ENCODE measurements at places on chromosomes 16 and 17.

- no peak for DNase-seq
Observed at GRCh38 chr16:1073566-1074378, 1.2 kb downstream of the SSTR5 start.

DNA sequence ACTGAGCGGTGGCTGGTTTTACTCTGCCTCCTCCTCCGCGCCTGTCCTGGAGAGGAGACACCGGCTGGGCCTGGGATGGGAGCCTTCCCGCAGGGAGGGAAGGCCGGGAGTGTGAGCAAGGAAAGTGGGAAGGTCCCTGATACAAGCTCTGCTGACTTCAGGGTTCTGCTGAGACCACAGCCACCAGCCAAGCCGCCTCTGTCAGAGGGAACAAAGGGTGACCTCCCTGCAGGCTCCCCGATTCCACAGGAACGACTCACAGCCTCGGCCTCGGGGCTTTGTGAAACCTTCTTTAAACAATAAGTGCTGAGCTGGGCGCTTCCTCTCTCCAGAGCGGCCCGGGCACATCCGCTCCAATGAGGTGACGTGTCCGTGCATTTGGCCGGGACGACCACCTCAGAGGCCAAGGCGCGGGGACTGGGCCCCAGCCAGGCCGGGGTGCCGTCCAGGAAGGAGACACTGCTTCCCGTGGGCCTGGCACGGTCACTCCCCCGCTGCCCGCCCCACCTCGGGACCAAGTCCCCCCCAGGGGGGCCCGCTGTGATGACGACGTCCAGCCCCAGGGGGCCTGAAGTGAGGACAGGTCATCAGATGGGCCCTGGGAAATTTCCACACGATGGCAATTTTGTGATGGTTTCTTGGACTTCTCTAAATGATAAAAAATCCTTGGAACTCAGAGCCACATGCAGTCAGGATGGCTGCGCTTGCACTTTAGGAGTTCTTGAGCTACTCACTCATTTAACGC is 11.8 kb upstream of the CIBAR2 start:
- DNase-seq: peak; percentile 98

DNA sequence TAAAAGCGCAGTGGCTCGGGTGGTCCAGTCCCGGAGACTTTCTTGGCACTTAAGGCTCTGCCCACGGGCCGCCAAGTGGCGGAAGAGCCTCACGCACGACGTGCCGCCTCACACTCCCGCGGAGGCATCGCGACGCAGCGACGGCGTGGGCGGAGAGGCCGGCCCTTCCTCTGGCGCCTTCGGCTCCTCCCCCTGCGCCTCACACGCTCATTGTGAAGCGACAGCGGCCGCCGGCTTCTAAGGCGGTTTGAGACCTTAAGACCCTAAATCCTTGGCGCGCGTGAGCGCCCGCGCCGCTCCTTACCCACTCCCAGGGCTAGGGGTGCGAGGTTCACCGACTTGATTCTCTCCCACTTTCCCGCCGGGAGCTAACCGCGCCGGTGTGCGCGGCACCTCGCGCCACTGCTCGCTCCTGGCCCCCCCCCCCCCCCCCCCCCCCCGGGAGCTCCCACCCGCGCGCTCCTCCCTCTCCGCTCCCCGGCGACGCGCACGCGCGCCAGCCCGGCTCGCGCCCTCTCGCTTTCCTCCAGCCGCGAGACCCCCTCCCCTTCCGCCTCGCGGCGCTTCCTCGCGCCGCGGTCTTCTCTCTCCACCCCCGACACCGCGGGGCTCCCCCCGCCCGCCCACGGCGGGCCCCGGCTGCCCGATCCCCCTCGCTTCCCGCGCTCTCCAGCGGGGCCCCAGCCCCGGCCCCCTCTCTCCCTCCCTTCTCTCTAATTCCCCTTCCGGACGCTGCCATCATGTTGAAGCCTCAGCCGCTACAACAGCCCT is at the start of gene ATXN2L:
Gene ATXN2L, plus strand, starts transcription at position 480 of the 771 bp plus-strand sequence. Its CDS starts 261 bp downstream, at position 741.
- peak; percentile 92 for DNase-seq

DNA sequence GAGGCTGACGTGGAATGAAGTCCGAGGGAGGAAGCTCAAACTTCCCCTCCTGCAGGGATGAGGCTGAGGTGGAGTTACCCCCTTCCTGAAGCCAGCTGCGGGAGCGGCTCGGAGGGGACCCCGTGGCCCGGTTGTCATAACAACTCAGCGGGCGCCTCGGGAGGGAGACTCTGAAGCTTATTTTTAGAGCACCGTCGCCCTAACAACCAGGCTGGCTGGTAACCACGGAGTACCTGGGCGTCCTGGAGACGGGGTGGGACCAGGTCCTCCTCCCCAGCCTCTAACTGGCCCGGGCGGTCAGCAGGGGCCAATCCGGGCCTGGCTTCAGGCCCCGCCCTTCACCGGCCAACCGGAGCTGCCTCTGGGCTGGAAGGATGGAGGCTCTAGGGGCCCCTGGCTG is 27.7 kb downstream of the NECAB2 start:
- DNase-seq: peak; percentile 34

- DNase-seq: no peak
Observed at GRCh38 chr17:31553506-31553905, 162.0 kb downstream of the RAB11FIP4 start.

DNA sequence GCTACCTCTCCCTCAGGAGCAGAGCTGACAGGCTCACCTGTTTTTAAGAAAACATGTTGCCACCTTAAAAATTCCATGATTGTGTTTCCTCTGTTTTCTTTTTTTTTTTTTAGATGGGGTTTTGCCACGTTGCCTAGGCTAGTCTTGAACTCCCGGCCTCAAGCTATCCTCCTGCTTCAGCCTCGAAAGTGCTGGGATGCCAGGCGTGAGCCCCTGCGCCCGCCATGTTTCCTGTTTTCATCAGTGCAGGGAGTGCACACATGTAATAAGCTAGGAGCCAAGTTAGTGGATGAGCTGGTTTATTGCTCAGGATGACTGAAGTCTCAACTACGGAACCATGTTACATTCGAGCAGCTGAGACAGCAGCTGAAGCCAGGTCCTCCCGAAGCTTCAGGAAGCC is 13.6 kb downstream of the MRM3 start:
- DNase-seq: no peak

GRCh38 chr16:48117217-48118105 is 38.3 kb downstream of the ABCC12 start:
- DNase-seq: peak; percentile 47
